CD4-positive, alpha-beta T cell treated with Interleukin-4 for 4 hours (primary cell): ENCODE measurements at places on chromosomes 7 and 10.

- DNase-seq, result no peak
Observed at GRCh38 chr10:69651362-69651761, 21.3 kb downstream of the FAM241B start.

- no peak for DNase-seq
Observed at GRCh38 chr7:20786779-20787659, at the start of gene SP8. TSS of gene SP8 (minus strand) at chr7:20786886. CDS start at chr7:20786798, 88 bp downstream.

- no peak for DNase-seq
Observed at GRCh38 chr7:107708956-107709355, 35.0 kb upstream of the CBLL1 start.

DNA sequence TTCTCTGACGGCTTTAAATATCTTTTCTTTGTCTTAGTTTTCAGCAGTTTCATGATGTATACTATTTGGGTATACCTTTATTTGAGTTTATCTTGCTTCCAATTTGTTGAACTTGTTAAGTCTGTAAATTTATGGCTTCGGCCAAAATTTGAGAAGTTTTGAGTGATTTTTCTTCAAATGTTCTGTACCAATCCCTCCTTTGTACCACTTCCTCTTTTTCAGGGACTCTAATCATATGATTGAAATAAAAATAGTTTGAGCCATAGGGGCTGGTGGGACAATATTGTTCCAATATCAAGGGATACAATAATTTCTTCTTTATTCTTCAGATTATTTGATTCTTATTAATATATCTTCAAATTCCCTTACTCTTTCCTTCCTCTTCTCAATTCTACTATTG is 43.1 kb upstream of the CTTNBP2 start:
- no peak for DNase-seq

GRCh38 chr7:132406039-132406438 is 170.2 kb downstream of the PLXNA4 start:
- DNase-seq, result no peak

- no peak for DNase-seq
Observed at GRCh38 chr10:10489805-10490571, 527.7 kb upstream of the CELF2 start.

GRCh38 chr7:83579740-83580139 is 69.2 kb downstream of the SEMA3E start:
- DNase-seq, result no peak

GRCh38 chr10:26994743-26995142 is 105.6 kb downstream of the ANKRD26 start:
- DNase-seq, result no peak

DNA sequence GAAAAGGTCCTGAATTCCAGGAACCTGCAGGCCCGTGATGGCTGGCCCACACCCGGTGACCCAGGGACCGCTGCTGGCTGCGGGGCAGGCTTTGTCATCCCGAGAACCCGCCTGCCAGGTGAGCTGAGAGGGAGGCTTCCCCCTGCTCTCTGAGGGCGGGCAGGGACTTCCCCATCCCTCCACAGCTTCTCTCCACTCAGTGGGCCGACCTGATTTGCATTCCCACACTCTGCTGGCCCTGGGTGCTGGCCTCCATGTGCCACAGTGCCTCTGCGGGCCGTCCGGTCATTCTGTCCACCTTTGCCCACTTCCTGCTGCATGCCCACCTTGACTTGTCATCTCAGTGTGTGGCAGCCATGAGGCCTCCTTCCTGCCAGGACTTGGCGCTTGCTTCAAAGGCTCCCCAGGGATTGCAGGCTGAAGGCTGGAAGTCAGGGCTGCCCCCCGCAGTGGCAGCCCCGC is 35.3 kb downstream of the PALD1 start:
- no peak for DNase-seq
